ENCODE measurements at places on chromosomes 5 and 9. TPM values are rescaled to one million over a fixed set of nuclear protein-coding genes. Genes with fewer than 3 reads are reported as not detected.

SLC27A4 gene
- 43.0 TPM for total RNA-seq

OTP gene
- 0.19 TPM for total RNA-seq

JAK2 gene
- 1.2 TPM for total RNA-seq

DNAI1 gene
- 0.12 TPM for total RNA-seq

HAND1 gene
- not detected for total RNA-seq

GNAQ gene
- 8.5 TPM for total RNA-seq

BOD1 gene
- total RNA-seq = 69.5 TPM

TPRN gene
- 9.6 TPM for total RNA-seq

IL13 gene
- total RNA-seq = not detected

CACNA1B gene
- 0.04 TPM for total RNA-seq

SH3PXD2B gene
- total RNA-seq = 17.8 TPM

SPATA31A3 gene
- total RNA-seq = not detected
